SW 1271 (cell line): ENCODE measurements at places on chromosomes 3 and 15.

GRCh38 chr3:61008153-61008997 lies 242.9 kb downstream of the FHIT start:
- no peak for DNase-seq

DNA sequence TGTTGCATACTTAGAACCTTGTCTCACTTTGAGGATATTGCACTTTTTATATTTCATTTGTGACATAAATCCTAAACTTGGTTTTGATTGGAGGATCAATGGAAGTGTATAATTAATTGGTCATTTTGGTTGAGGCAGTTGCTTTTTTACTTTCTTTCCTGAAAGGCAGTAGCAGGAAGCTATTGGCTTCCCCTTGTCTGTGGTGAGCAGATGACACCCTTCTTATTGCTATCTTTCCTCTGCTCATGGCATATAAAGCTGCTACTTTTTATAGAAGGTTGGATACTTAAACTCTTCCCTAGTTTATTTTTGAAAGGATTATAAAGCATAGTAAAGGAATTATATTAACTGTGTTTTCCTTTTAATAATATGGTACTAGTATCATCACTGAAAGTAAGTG lies 28.6 kb downstream of the FAM98B start:
- DNase-seq, result no peak

DNA sequence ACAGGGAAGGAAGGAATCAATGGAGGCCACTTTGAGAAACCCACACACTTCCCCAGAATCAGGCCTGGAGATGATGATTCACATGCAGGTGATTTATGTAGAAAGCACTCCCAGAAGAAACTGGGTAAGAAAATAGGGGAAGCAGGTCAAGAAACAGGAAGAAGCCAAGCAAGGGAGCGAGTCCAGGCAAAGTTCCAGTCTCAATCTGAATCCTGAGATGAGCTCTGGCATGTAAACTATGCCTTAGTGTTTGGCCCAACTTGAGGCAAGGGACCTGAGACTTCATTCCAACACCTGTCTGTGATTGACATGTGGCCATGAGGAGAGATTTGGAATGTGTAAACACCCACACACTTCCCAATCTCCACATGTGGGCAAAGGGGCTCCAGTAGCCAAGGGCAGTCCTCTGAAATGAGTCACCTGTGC lies 61.6 kb upstream of the CTNNB1 start:
- no peak for DNase-seq

GRCh38 chr3:15973940-15974339 lies 176.2 kb upstream of the ANKRD28 start:
- DNase-seq, result no peak

GRCh38 chr3:187795207-187795960 lies 50.1 kb upstream of the BCL6 start:
- no peak for DNase-seq

- DNase-seq, result no peak
Observed at GRCh38 chr15:65377976-65378366, at the start of gene IGDCC3. TSS of gene IGDCC3 (minus strand) at chr15:65378002. CDS start at chr15:65377788, 214 bp downstream.

GRCh38 chr3:171086914-171087313 lies 60.4 kb upstream of the SLC2A2 start:
- DNase-seq, result no peak

DNA sequence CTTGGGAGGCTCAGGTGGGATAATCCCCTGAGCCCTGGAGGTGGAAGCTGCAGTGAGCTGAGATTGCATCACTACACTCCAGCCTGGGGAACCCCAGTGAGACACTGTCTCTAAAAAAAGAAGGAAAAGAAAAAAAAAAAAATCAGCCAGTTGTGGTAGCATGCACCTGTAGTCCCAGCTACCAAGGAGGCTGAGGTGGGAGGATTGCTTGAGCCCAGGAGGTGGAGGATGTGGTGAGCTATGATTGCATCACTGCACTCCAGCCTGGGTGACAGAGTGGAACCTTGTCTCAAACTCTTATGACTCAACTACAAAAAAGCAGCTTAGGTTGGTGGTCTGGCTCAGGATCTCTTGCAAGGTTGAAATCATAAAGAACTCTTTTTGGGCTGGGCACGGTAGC lies 19.3 kb upstream of the GPX1 start:
- no peak for DNase-seq

DNA sequence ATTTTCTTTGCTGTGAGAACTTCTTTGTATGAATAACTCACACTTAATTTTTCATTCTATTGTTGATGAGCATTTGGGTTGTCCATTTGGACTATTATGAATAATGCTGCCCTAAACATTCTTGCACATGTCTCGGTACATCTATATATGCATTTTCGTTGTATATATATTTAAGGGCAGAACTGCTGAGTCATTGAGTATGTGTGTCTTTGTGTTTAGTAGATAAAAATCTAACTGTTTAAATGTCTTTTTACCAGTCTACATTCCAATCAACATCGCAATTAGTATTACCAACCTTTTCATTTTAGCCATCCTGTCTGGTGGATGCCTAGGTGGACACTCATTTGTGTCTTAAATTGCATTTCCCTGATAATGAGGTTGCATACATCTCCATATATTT lies 144.4 kb downstream of the UACA start:
- no peak for DNase-seq

DNA sequence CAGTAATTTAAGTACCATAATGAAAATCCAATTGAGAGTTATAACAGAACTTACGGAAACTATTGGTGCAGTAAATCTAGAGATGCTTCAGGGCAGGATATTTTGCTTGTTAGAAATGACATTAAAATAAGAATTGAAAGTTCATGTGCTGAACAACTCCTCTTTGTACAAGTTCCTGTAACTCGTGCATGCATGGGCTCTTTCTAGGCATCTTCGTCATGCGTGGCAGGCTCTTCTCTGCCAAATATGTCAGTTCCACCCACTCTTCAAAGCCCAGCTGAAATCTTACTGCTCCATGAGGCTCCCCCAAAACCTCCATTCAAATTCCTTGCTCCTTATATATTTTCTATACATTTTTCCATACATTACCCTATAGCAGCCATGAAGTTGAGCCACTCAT lies 48.7 kb downstream of the FBN1 start:
- DNase-seq, result no peak

DNA sequence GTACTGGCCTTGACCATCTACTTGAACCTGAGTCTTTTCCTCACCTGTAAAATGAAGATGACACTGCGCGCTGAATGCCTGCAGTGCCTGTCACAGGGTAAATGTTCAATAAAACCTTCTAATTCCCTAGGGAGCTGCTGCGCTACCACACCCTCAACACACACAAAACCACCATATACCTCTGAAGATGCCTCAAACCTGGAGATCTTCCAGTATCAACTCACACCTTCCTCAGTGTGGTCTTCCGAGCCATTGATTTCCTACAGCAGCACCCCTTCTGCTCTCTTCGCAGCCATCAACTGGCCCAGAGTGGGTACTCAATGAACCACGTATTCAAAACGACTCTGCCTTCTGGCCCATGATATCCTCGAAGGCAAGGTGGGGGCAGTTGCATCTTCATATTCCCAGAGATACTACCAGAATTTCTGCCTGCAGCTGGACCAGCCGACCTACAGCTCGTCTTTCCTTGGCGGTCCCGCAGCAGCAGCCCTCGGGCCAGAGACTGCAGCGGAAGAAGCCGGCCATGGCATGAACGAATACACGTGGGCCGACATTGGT lies 695 bp downstream of the RPL32 start:
- no peak for DNase-seq

GRCh38 chr3:15299036-15299435 lies 33.4 kb downstream of the SH3BP5 start:
- no peak for DNase-seq

GRCh38 chr15:88909956-88910831 lies 3.0 kb downstream of the MFGE8 start:
- no peak for DNase-seq

GRCh38 chr3:46888705-46889104 lies 11.2 kb downstream of the PTH1R start:
- DNase-seq, result no peak

DNA sequence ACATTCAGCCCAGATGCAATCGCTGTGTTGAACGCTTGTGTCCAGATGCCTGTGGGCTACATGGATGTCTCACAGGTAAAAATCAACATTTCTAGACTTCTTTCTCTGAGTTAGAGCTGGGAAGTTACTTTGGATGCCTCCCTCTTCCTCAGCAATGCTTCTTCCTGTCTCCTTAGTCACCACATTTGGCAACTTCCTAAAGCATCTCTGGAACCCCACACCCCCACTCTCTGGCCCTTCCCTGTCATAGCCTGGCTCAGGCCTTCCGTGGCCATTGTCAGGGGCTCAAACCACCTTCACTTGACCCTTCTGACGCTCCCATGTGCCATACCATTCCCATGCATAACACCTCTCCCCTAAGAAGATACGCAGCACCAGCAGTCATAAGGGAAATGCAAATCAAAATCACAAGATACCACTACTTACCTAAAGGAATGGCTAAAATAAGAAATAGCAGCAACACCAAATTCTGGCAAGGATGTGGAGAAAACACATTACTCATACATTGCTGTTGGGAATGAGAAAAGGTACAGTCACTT lies 21.6 kb upstream of the RGMA start:
- DNase-seq, result no peak

DNA sequence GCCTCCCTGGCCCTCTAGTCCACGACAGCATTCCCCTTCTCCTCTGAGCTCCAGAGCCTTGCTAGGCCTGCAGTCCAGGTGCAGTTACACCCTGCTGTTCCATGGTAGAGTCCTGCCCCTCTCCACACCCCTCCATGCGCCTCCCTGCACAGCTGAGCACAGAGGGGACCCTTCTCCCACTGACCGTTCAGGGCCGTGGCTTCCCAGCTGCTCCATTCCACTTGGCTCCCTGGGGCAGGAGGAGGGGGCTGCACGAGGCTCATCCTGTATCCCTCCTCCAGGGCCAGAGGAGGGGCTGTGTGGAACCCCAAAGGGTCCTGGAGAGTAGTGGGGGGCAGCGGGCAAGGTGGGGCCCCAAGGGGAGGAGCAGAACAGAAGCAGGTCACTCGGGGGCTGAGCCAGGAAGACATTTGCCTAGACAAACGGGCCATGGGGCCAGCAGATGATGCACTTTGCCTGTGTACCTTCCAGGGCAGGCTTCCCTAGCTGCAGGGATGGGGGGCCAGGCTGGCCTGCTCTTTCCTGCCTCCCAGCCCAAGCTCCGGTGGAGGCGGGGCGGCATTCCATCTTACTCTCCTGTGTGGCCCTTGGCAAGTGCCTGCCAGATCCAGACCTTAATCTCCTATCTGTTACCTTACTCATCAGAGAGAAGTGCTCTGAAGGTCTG lies 20.7 kb upstream of the GOLGA6C start:
- no peak for DNase-seq

- no peak for DNase-seq
Observed at GRCh38 chr3:3184876-3185275, 5.4 kb upstream of the CRBN start.

GRCh38 chr3:30764891-30765290 lies 129.6 kb downstream of the GADL1 start:
- no peak for DNase-seq

- DNase-seq, result no peak
Observed at GRCh38 chr3:157082305-157082982, 77.5 kb downstream of the CCNL1 start.

DNA sequence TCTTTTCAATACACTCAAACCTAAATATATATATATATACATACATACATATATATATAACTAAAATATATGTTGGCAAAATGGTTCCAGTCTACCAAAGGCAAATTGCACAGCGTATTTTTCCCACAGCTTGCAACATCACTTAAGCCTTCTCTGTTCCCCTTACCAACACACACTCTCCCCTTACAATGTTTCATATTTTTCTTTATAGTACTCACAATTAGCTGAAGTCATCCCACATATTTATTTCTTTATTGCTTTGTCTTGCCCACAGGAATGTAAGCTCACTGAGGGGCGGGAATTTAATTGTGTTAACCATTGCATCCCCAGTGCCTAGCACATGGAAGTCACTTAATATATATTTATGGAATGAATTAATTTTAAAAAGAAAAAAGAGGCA lies 288.3 kb downstream of the ULK4 start:
- DNase-seq, result no peak

- DNase-seq, result no peak
Observed at GRCh38 chr3:143412084-143412483, 292.5 kb downstream of the CHST2 start.

DNA sequence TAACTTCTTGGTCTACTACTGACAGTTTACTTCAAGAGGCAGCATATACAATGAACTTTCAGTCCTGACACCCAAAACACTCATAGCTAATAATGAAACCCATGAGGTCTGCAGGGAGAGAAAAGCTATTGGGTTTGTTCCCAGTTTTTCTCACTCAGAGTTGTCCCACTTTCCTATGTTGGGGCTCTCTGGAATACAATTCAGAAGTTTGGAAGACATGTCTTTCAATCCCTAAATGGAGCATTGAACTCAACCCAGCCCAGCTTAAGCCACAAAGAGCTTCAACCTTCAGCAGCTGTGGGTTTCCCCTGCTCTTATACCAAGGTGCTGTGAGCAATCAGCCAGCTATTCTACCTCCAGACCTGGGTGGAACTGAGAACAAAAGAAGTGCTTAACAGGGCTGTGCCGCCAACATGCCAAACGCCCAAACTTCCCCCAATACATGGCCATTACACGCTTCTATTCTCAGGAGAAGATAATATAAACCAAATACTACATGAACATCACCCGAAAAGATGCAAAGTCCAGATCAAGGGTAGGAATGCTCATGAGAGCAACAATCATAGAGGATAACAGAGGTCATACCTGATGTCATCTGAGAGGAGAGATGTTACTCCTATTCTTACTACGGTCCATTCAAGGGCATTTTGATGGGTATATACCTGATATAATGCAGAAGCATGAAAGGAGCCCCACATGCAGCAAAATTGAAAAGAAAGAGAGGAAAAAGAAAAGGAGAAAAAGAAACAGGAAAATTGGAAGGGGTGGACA lies 131.2 kb upstream of the TGFBR2 start:
- DNase-seq, result no peak

GRCh38 chr15:81400640-81401236 lies 26.7 kb upstream of the TMC3 start:
- peak; percentile 52 for DNase-seq

DNA sequence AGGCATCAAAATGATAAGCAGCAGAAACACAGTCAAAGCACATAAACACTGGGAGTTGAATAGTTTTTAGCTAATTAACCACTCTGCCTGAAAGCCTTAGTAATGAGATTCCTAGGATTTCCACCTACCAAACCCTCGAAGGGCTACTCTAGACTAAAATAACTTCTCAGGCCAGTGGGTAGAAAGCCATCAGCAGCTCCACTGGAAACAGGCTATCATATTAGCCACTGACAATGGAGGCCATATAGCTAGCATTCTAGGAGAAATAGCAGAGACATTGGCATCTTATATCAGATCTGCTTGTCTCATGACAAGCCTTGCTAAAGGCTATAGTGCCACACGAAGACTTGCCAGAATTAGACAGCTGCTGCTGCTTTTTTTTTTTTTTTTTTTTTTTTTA lies 4.5 kb upstream of the CAPN3 start:
- DNase-seq, result no peak
